ENCODE measurements at places on chromosomes 12 and 14.
A peak's percentile ranks its signal among the peaks of the same experiment; 100 is the strongest.

GRCh38 chr12:40142001-40142744 is 36.3 kb upstream of the SLC2A13 start:
- no peak for DNase-seq

DNA sequence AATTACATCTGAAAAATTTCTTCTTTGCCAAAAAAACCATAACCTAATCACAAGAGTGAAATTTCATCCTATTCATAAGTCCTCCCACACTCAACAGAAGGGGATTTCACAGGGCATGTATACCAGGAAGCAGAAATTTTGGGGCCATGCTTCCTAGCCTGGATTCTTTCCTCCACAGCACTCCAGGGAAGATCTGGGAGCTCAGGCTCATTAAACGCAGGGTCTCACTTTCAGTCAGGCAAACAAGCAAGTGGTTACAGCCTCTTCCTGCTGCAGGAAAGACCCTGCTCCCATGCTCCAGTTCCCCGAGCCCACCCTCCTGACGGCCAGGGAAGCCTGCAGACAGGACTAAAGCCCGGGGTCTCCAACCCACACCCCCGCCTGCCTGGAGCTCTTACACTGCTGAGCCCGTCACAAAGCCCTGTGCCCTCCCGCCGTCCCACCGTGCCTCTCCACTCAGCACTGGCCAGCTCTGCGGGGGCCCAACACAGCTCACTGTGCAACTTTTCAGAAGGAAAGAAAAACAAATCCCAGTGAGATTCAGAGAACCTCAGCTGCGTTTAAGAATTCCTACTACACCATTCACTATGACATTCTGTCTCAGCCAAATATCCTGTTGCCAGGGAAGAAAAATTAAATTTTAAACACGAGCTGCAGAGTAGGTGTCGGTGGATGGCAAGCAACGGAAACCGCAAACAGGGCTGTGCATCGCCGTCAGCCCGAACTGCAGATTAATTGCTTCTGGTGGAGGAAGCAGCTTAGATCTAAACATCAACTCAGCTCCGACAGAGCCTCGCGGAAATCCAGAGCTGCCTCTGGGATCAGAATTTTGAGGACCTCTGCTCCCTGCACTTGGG is 106.7 kb upstream of the SFSWAP start:
- DNase-seq, result no peak

- DNase-seq, result no peak
Observed at GRCh38 chr12:52829986-52830770, 3.9 kb downstream of the KRT79 start.

DNA sequence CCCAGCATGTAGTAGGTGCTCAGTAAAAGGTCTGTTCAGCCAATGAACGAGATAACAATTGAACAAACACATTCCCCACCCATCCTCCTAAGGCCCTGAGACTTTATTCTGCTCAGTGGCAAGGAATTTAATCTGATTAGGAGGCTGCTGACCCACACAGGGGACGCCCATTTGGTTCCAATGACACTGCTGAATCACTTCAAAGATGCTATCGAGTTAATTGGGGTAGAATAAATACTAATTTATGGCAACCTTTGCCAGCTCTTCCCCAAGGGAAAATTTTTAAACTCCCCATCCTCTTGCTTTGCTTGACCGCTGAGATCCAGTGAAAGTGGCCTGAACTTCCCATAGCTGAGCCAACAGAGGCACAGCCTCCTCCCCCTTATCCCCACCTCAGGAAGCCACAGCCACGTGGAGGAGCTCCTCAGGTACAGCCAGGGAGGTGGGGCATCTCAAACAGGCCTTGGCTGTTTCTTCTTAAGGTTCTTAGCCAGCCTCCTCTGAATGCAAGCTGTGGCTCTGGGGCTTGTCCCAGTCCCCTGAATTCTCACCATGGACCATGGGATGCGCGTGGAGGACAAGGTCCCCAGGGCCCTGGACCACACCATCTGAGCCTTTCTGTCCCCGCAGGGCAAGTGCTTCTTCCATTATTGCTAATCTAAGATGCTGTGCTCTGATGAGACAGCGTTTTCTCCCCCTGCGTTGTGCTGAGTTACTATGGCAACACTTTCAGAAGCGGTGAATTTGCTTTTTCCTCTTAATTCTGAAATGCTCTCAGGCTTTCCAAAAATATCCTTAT is 26.7 kb downstream of the C14orf132 start:
- no peak for DNase-seq

GRCh38 chr12:11785712-11786111 is 136.2 kb downstream of the ETV6 start:
- peak; percentile 34 for DNase-seq

DNA sequence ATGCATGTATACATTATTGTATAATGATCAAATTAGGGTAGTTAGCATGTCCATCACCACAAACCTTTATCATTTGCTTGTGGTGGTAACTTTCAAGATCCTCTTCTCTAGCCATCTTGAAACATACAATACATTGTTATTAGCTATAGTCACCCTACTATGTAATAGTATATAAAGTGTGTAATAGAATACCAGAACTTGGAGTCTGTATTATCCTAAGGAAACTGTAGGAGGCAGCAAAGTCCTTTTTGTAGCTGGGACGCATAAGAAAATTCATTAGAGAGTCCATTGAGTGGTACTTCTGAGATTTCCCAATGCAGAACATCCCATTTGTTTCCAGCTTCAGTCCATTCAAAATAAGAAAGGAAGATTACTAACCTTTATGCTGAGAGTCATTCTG is 325.9 kb upstream of the LRFN5 start:
- DNase-seq, result no peak

DNA sequence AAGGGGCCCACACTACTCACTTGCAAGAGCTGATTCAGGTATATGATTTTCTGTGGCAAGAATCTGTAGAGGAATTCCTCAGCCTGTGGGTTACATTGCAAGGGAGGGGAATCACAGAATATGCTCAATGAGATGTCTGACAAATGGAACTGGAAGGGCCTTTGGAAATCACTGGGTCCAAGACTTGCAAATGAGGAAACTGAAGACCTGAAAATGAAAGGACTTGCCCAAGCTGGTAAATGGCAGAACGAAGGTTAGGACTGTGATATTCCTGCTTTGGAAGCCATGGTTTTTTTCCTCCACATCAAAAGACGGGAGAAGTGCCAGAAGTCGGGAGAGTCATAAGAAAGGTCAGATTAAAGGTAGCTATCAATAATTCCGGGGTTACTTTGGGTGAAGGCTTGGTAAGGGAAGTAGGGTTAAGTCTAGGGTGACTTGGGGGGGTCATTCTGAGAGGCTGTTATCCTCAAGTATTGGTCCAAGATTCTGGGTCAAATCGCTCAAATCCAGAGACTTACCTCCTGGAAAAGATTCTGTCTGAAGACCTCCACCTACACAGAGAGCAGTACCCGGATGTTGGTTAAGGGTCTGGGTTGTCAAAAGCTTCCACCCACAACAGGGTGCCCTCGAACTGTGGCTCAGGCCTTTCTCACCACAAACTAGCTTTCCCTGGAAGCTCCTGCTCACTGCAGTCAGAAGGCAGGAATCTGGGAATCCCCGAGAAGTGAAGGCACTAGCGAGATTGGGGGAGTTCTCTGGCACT is 539 bp downstream of the PSME2 start:
- DNase-seq, result no peak

- no peak for DNase-seq
Observed at GRCh38 chr14:74347097-74347794, 1.0 kb upstream of the VRTN start.

GRCh38 chr12:60195483-60195882 is 599.7 kb downstream of the SLC16A7 start:
- no peak for DNase-seq

DNA sequence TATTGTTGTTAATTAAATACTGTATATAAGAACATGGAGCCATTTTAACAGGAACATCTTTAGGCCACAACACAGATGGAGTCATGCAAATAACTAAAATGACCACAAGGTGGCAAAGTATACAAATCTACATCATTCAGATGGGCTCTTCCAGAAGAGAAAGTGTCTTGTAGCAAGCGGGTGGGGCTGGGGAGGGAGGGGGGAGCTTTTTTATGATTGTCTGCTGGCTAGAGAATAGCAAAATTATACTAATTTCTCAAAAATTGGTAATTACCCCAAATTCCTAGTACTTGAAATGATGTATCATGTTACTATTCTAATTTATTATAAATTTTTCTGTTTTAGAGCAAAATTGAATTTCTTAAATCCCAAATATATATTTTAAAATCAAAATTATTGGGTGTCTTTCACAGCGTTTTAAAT is 378.7 kb downstream of the PRKD1 start:
- DNase-seq, result peak; percentile 29

Measured in GM04504 (cell line).